Sigmoid colon (tissue), 7 donors: ENCODE measurements at places on chromosomes 3 and 15. TPM values are rescaled to one million over a fixed set of nuclear protein-coding genes. Genes with fewer than 3 reads are reported as not detected.

MESP2 gene
- not detected for total RNA-seq

KPNA4 gene
- 50.7 TPM for total RNA-seq

SCAANT1 gene
- not detected for total RNA-seq

ANKRD63 gene
- not detected for total RNA-seq

GRCh38 chr3:104206925-104207324, 1159.8 kb upstream of the ALCAM start:
- no peaks in the 10 kb centered on the region for H3K36me3 ChIP-seq
- no peaks in the 10 kb centered on the region for H3K27me3 ChIP-seq
- no peaks in the 10 kb centered on the region for H3K4me1 ChIP-seq
- DNase-seq, result no peak
- H3K27ac ChIP-seq, result no peak overlapping the region
- H3K4me3 ChIP-seq, result no peak overlapping the region

GRCh38 chr3:99551520-99551919, 86.9 kb upstream of the COL8A1 start:
- H3K4me3 ChIP-seq, result no peak overlapping the region
- DNase-seq, result no peak
- H3K27me3 ChIP-seq, result no peaks in the 10 kb centered on the region
- no peaks in the 10 kb centered on the region for H3K36me3 ChIP-seq
- H3K27ac ChIP-seq, result no peak overlapping the region
- H3K4me1 ChIP-seq, result peaks cover 20% of the 10 kb centered on the region

DNA sequence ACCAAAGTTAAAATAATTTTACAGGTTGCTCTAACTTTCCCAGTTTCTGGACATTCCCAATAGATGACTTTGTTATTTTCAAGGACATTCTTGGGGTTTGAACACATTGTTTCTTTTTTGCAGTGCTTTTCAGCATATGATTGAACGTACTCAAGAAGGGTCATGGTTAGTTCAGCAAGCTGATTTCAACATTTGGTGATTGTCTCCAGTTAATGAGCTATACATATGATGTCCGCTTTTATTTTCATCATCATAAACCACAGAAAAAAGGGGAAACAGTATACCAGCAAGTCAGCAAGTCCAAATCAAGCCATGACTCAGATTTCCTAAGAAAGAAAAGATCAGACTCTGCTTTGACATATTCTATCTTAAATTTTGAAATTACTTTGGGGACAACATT, 69.4 kb downstream of the B3GALNT1 start:
- H3K27me3 ChIP-seq, result no peaks in the 10 kb centered on the region
- no peak for DNase-seq
- H3K4me3 ChIP-seq, result no peak overlapping the region
- no peak overlapping the region for H3K27ac ChIP-seq
- H3K36me3 ChIP-seq, result no peaks in the 10 kb centered on the region

GRCh38 chr15:95594496-95594895, 736.0 kb upstream of the NR2F2 start:
- no peaks in the 10 kb centered on the region for H3K4me1 ChIP-seq
- H3K36me3 ChIP-seq, result no peaks in the 10 kb centered on the region
- no peak for DNase-seq
- H3K27me3 ChIP-seq, result no peaks in the 10 kb centered on the region

- H3K4me1 ChIP-seq, result peaks cover 5% of the 10 kb centered on the region
- H3K36me3 ChIP-seq, result no peaks in the 10 kb centered on the region
- H3K27ac ChIP-seq, result no peak within 1 kb of the TSS
- H3K27me3 ChIP-seq, result peaks cover 4% of the 10 kb centered on the region
- peak within 1 kb of the TSS; percentile 22 for H3K4me3 ChIP-seq
These were observed at the start of gene EPHA3 for GRCh38 chr3:89107461-89108290. Gene EPHA3 (plus strand): TSS chr3:89107621. CDS start chr3:89107749, 128 bp downstream.

GRCh38 chr3:129254536-129255230, 5.3 kb downstream of the COPG1 start:
- H3K27me3 ChIP-seq, result no peaks in the 10 kb centered on the region
- H3K4me3 ChIP-seq, result no peak overlapping the region
- no peaks in the 10 kb centered on the region for H3K4me1 ChIP-seq
- no peak for DNase-seq
- no peak overlapping the region for H3K27ac ChIP-seq
- H3K36me3 ChIP-seq, result peaks cover 80% of the 10 kb centered on the region

- DNase-seq, result no peak
- H3K4me3 ChIP-seq, result no peak overlapping the region
- H3K27me3 ChIP-seq, result no peaks in the 10 kb centered on the region
- no peaks in the 10 kb centered on the region for H3K36me3 ChIP-seq
- no peak overlapping the region for H3K27ac ChIP-seq
These were observed 90.1 kb downstream of the NEK10 start for GRCh38 chr3:27279123-27279522.

DNA sequence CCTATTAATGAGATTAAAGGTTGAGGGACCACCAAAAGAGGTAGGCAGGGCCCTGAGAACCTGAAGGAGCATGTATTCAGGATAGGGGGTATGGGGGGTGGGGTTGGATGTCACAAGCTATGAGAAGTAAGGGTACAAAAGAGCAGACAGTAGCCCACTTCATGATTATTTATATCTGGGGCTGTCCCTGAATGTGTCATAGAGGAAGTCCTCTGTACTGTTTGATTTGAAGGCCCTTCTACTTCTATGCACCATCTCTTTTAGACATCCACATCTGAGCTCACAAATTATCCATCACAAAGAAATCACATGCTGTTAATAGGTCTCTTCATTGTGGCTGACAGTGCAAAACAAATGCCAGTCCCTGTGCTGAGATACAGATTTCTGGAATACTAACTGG, 68.6 kb downstream of the FHIT start:
- no peak for DNase-seq
- no peaks in the 10 kb centered on the region for H3K27me3 ChIP-seq
- no peak overlapping the region for H3K4me3 ChIP-seq
- no peaks in the 10 kb centered on the region for H3K4me1 ChIP-seq
- no peaks in the 10 kb centered on the region for H3K36me3 ChIP-seq

DNA sequence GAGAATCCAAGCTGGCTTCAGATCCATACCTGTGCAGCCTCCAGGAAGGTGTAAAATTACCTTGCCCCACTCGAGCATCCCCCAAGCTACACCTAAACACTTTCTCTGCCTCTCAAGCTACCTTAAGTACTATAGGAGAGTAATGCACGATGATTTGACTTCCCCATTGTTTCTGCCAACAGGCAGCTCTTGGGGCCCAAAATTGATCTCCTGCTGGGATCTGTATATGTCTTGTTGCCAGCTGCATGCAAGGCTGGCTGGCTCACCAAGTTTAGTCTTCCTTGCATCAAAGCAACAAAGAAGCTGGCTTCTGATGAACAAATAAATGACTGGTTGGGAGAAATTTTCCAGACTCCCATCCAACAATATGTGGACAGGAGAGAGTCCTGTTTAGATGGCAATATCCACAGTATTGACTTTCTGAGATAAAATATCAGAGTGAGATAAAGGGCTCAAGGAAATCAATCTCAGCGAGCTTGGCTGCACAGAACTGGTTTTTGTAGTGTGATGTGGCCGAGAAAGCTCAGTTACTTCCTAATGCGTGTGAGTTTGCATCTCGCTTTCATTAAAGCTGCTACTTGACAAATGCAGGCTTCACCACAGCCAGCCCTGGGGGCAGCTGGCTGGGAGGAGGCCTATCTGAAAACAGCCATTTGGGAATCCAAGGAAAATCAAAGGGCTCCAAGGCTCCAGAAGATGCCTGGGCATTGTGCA, 140.7 kb downstream of the MINAR1 start:
- no peaks in the 10 kb centered on the region for H3K4me1 ChIP-seq
- no peak overlapping the region for H3K27ac ChIP-seq
- H3K36me3 ChIP-seq, result no peaks in the 10 kb centered on the region
- no peaks in the 10 kb centered on the region for H3K27me3 ChIP-seq

DNA sequence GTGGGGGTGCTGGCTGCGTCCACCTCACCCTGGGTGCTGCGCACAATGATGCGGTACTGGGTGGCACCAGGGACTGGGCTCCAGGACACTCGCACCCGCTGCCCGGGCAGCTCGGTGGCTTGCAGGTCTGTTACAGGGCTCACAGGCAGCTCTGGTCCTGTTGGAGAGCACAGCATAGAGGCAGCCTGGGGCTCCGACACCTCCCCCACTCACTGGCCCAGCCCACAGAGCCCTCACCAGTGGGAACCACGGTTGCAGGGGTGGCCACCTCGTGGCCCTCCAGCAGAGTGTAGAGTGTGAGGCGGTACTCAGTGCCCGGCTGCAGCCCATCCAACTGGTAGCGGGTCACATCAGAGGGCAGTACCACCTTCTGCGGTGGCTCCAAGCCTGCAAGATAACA, 3.7 kb downstream of the COL7A1 start:
- H3K36me3 ChIP-seq, result no peaks in the 10 kb centered on the region
- H3K4me3 ChIP-seq, result no peak overlapping the region
- H3K27ac ChIP-seq, result no peak overlapping the region
- H3K27me3 ChIP-seq, result peaks cover 5% of the 10 kb centered on the region
- no peak for DNase-seq

- no peak overlapping the region for H3K4me3 ChIP-seq
- H3K27ac ChIP-seq, result no peak overlapping the region
- H3K36me3 ChIP-seq, result no peaks in the 10 kb centered on the region
- no peak for DNase-seq
These were observed 463.6 kb upstream of the NR2F2 start for GRCh38 chr15:95866711-95867440.

GRCh38 chr3:187823746-187824145, 78.5 kb upstream of the BCL6 start:
- no peaks in the 10 kb centered on the region for H3K4me1 ChIP-seq
- no peaks in the 10 kb centered on the region for H3K27me3 ChIP-seq
- DNase-seq, result no peak
- no peak overlapping the region for H3K4me3 ChIP-seq
- H3K36me3 ChIP-seq, result no peaks in the 10 kb centered on the region

GRCh38 chr3:123285066-123285465, 83.3 kb downstream of the SEC22A start:
- H3K27ac ChIP-seq, result no peak overlapping the region
- no peaks in the 10 kb centered on the region for H3K4me1 ChIP-seq
- no peak overlapping the region for H3K4me3 ChIP-seq
- peaks cover 25% of the 10 kb centered on the region for H3K36me3 ChIP-seq
